ENCODE measurements at places on chromosomes 1 and 21.

- DNase-seq = no peak
These were observed 492.0 kb upstream of the RUNX1 start for GRCh38 chr21:35540950-35541638.

DNA sequence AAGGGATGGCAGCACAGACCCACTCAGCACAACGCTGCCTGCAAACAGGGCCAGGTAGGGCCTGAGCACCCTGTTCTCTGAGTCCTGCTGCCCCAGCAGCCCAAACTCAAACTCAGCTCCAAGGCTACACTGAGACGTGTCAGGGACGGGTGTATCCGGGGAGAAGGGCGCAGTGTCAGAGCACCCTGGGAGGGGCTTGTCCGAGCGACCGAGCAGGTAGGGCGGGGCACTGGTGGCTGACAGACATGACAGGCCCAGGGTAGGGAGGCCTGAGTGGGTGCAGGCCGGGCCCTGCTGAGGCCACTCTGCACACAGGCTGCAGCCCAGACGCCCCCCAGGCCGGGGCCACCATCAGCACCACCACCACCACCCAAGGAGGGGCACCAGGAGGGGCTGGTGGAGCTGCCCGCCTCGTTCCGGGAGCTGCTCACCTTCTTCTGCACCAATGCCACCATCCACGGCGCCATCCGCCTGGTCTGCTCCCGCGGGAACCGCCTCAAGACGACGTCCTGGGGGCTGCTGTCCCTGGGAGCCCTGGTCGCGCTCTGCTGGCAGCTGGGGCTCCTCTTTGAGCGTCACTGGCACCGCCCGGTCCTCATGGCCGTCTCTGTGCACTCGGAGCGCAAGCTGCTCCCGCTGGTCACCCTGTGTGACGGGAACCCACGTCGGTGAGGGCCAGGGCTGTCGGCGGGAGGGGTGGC is 5.5 kb downstream of the SCNN1D start:
- DNase-seq = no peak

GRCh38 chr1:231376875-231377549 is 38.9 kb downstream of the SPRTN start:
- no peak for DNase-seq

DNA sequence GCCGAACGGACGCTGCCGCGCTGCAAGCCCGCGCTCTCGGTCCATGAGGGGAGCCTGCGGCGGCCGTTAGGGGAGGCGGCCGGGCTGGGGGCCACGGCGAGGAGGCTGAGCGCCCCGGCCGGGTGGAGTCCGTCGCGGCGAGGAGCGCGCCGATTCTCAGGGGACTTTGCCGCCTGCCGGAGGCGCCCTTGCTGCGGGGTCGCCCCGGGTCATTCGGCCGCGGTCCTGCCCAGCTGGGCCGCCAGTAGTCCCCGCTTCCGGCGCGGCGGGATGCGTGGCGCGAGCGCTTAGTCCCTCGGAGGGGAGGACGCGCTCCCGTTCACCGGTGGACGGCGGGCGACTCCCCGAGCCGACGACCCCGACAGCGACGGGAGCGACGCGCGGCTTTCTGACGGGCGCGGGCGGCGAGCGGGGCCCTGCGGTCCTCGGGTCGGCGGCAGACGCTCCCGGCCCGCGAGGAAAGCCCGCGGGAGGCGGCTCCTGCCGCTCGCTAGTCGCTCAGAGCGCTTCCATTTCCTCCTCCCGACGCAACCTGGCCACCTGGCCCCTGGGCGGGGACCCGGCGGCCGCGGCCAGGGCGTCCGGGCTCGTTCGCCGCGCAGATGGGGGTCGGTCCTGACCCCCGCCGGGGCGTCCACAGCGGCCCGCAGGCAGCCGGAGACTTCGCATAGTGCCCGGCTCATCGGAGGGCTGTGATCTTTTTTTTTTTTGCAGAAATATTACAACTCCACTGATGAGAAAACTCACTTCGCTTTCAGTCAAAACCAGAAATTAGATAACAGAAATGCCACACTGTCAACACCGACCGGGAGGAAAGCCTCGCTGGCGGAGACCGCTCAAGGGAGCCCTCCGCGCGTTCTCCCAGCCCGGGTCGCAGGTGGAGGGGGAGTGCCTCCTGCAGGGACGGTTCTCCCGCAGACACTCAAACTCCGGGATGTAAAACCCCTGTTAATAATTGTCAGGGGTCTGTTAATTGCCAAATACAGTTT is 641 bp upstream of the ZBTB21 start:
- DNase-seq = peak; percentile 51

GRCh38 chr1:201110138-201110537 is 2.1 kb downstream of the CACNA1S start:
- no peak for DNase-seq

- DNase-seq = no peak
These were observed 141.2 kb downstream of the SLC44A5 start for GRCh38 chr1:75469586-75470173.

DNA sequence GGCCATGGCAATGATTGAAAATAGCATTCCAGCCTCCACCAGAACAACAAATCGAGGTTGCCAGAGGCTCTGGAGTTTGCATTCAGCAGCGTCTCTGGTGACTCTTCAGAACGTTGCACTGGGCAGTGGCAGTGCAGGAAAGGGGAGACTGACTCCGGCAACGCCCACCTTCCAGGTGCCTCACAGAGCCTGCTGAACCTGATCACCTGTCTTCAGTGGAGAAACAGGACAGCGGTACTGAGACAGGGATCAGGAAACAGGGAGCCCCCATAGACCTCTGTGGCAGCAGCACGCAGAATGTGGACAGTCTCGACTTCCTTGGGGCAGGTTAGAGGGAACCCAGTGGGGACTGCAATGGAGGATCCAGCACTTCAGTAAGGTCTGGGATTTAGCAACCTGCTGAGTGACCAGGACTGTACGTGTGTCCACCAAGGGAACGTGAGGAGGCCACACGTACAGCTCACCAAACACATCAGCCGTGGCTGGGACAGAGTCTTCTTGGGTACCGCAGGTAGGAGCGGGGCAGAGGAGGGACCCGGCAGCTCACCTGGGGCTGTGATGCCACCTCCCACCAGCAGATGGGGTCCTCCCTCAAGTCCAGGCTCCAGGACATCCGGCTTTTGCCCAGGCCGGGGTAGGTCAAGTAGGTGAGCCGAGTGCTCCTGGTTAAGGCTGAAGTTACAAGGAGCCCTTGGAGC is 128.6 kb downstream of the PRDM2 start:
- DNase-seq = peak; percentile 72

DNA sequence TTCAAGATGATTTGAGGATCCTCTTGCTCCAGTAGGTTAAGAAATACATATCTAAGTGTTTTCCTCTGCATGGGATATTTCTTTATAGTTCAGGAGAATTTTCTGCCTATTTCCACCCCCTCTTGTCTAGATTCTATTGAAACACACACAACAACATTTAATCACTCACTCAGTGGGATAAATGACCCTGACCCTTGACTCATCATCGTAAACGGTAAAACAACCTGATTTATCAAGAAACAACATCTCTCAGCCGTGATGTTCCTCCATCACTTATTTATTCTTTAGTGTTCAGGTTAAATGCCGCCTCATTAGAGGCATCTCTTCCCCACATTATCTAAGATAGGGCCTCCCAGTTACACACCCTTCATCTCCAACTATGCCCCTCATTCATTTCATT is 208.7 kb upstream of the FMN2 start:
- no peak for DNase-seq

DNA sequence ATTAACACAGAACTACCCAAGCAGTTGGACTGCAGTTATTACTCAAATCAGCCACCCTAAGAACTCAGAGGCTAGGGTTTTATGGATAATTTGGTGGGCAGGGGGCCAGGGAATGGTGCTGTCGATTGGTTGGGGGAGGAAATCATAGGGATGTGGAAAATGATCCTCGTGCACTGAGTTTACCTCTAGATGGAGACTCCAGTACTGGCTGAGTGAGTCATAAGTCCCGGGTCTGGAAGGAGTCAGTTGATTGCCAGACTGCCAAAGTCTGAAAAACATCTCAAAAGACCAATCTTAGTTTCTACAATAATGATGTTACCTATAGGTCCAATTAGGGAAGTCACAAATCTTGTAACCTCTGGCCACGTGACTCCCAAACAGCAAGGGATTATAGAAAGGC is 257.5 kb upstream of the PRMT6 start:
- no peak for DNase-seq

DNA sequence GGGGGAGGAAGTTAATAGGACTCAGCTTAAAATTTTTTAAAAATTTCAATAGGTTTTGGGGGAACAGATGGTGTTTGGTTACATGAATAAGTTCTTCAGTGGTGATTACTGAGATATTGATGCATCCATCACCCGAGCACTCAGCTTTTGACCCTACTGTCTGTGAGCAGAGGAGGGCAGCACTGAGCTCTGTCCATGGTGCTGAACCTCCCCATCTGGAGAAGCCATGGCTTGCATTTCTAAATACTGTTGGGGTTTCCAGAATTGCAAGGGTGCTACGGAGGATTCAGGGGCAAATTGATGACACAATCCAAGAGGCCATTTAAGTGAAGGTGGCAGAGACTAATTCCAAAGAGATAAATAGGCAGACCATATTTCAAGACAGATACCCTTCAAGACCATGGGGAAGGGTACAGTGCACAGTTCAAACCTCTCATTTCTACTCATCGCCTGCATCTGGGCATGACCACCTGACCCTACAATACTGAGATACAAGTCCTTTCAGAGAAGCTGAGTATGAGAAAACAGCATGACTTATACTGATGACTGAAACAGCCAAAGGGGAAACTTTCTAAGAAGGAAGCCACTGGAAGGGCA is 17.2 kb downstream of the SYT2 start:
- DNase-seq = peak; percentile 88

- no peak for DNase-seq
These were observed 19.2 kb upstream of the PARP1 start for GRCh38 chr1:226427131-226427530.

DNA sequence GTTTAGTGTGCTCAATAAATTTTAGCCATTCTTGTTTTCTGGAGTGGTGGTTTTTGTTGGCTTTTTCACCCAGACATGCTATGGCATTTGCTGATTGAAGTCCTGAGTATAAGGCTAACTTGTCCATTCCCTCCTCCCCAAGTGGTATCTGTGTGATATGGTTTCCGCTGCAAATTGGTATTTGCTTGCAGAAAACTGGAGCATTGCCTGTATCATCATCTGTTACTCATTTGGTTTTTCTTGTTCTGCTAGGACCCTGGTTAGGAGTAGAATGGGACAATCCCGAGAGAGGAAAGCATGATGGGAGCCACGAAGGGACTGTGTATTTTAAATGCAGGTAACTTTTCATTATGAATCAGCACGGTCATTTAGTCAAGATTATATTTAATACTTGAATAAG is 34.0 kb downstream of the TBCE start:
- DNase-seq = no peak

DNA sequence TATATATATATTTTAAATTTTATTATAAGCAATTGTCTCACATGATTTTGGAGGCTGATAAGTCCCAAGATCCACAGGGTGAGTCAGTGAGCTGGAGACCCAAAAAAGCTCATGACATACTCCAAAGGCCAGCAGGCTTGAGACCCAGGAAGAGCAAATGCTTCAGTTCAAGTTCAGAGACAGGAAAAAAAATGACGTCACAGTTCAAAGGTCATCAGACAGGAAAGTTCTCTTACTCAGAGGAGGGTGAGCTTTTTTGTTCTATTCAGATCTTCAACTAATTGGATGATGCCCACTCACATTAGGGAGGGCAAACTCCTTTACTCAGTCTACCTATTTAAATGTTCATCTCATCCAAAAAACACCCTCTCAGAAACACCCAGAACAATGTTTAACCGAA is 18.2 kb downstream of the RXRG start:
- no peak for DNase-seq

GRCh38 chr1:218938259-218938658 is 235.4 kb upstream of the LYPLAL1 start:
- DNase-seq = no peak

DNA sequence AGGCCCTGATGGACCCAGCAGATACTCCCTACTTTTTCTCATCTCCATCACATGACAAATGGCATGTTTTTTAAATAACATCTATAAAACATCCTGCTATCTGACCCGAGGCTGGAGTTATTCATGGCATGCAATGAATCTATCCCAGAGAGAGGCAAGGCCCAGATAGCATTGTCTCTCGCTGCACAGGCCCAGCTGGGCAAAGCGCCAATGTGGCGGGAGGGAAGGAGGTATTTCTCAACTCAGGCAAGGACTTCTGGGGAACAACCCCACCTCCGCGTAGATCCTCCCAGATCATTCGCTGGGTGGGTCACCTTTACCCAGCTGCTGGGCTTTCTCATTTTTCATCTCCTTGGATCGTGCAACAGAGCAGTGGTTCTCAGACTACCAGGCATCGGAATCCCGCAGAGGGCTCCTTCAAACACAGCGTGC is 59.8 kb downstream of the ERG start:
- no peak for DNase-seq

DNA sequence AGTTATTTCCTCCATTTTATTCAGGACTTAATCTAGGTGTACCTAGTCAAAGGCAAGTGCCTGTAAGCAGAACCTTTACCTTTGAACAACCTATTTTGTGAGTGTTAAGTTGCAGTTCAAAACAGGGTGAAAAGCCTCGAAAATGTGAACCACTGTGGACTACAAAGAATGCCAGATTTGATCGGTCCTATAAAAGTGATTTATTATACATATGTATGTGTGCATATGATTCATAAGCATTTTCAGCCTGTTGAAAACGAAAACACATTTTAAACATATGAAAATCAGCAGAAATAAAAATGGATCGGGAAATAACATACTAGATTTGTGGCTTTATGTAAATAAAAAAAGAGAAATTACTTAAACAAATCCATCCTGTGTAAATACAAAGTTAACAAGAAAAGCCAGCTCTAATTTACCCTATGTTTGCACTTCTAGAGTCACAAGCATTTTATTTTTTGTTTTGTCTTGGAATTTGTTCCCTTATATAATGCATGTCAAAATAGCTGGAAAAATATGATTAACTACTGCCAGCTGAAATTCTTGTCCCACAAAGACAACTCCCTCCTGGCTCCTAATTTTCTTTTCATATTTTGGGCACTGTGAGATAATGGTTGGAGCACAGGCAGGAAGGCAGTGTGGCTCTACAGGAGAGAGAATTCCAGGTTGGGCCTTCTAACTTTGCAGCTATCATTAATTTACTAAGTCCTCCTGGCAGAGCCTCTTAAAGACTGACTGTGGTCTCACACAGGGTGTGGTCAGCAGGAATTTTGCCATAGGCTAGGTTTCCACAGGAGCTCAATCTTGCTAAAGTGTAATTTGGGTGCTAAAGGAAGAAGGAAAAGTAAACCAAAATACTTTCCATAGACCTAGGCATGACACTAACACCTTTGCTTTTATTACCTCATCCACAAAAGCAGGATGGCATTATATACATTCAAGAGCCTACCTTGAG is 70.2 kb upstream of the CDC42BPA start:
- no peak for DNase-seq

- DNase-seq = no peak
These were observed 7.8 kb upstream of the CALML6 start for GRCh38 chr1:1907098-1907736.

- DNase-seq = no peak
These were observed 12.7 kb downstream of the CDCA8 start for GRCh38 chr1:37704966-37705365.

- no peak for DNase-seq
These were observed 493 bp upstream of the ESPN start for GRCh38 chr1:6424000-6424565.

GRCh38 chr1:109877317-109877771 is 33.3 kb upstream of the CSF1 start:
- no peak for DNase-seq

All from HEK293T (cell line).